Glutamatergic neuron (in vitro differentiated cells): ENCODE measurements at places on chromosomes 3 and 15. TPM values are rescaled to one million over a fixed set of nuclear protein-coding genes. Genes with fewer than 3 reads are reported as not detected.

The BTLA gene
- total RNA-seq, result not detected

The LRRC31 gene
- total RNA-seq, result not detected

The LRRC49 gene
- total RNA-seq, result 28.6 TPM

The SST gene
- 1,741 TPM for total RNA-seq

The RASL12 gene
- total RNA-seq, result 0.44 TPM

The EFL1 gene
- 17.2 TPM for total RNA-seq

The TRPM1 gene
- not detected for total RNA-seq

The APOD gene
- not detected for total RNA-seq

The RTP4 gene
- not detected for total RNA-seq

The SCG3 gene
- total RNA-seq, result 219 TPM

The KBTBD13 gene
- not detected for total RNA-seq

The KBTBD8 gene
- 8.6 TPM for total RNA-seq

The SI gene
- total RNA-seq, result not detected

The CPN2 gene
- total RNA-seq, result not detected

The PRR23A gene
- not detected for total RNA-seq

The GPR27 gene
- total RNA-seq, result 4.7 TPM

The PLCH1 gene
- total RNA-seq, result 1.1 TPM

The CCR5 gene
- total RNA-seq, result not detected

The RNF111 gene
- 57.4 TPM for total RNA-seq

The NUDT16 gene
- 51.1 TPM for total RNA-seq

The ZNF502 gene
- total RNA-seq, result 0.32 TPM

The KY gene
- total RNA-seq, result not detected

The ZNF80 gene
- not detected for total RNA-seq

The GRAMD2A gene
- total RNA-seq, result not detected

The COLQ gene
- 4.8 TPM for total RNA-seq

The ITIH3 gene
- total RNA-seq, result not detected

The PTX3 gene
- 2.4 TPM for total RNA-seq

The MKRN3 gene
- total RNA-seq, result 1.4 TPM

The SYNPR gene
- total RNA-seq, result 6.1 TPM

The DCLK3 gene
- total RNA-seq, result not detected

The CLRN1 gene
- not detected for total RNA-seq

The TBC1D21 gene
- total RNA-seq, result not detected

The CHST2 gene
- total RNA-seq, result 51.7 TPM

The NME9 gene
- total RNA-seq, result 0.47 TPM

The IQCF5 gene
- total RNA-seq, result not detected

The MTHFS gene
- total RNA-seq, result 3.8 TPM

The ARRDC4 gene
- 16.9 TPM for total RNA-seq

The HEG1 gene
- 32.7 TPM for total RNA-seq

The PLSCR2 gene
- not detected for total RNA-seq

The HHATL gene
- total RNA-seq, result 7.6 TPM

The PLOD2 gene
- 45.6 TPM for total RNA-seq

The SCAMP5 gene
- total RNA-seq, result 164 TPM

The C3orf52 gene
- 1.4 TPM for total RNA-seq

The ZCWPW2 gene
- total RNA-seq, result 0.49 TPM

The ZNF774 gene
- total RNA-seq, result 6.7 TPM

The ARL13B gene
- total RNA-seq, result 12.1 TPM

The SPTBN5 gene
- total RNA-seq, result 0.32 TPM

The RBPMS2 gene
- 2.0 TPM for total RNA-seq
